SK-MEL-5 (cell line): ENCODE measurements at places on chromosomes 11 and 22.

DNA sequence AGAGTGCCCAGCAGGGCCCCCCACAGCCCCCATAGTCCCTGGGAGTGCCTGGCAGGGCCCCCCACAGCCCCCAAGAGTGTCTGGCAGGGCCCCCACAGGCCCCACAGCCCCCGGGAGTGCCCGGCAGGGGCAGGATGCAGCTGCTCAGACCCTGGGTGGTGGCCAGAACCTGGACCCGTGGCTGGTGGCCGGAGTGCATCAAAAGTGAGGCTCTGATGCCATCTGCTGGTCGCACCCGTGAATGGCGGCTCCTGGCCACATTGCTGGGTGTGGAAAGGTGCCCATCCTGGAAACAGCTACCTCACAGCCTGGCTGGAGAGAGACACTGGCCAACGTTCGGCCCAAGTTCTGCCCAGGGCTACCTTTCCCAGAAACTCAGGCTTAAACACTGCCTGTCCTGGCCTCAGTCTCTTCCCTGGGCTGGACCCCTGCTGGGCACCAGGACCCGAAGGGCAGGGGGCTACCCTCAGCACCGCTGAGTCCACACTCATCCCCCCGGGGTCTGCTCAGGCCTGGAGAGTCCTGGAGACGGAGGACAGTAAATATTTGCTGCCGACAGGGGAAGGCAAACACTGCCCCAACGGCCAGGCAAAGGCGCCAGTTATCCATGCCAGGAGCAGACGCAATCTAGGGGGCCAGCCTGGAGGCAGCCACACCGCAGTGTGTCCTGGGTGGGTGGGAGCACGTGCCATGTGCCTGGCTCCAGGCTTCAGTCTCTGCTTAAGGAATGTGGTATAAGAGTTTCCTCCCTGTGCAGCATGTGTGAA, 4.4 kb downstream of the INS start:
- peak; percentile 74 for DNase-seq

DNA sequence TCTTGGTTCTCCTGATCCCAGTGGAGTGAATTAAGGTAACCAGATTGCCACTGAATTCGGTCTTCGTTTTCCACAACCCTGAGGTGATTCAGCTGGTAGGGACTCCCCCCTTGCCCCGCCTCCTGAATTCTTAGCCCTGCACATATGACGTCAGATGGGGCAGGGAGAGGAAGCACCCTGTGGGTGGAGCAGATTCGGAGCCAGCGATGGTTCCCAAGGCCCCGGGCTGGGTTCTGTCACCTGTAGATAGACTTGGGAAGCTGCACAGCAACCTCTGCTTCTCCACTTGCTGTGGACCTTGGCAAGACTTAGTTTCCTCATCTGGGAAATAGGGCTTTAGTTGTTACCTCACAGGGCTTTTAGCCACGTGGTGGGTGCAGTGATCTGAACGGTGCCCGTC, 67.8 kb downstream of the CTTN start:
- DNase-seq, result peak; percentile 49

- DNase-seq, result no peak
Observed at GRCh38 chr11:125280646-125281045, 116.1 kb downstream of the PKNOX2 start.

- DNase-seq, result no peak
Observed at GRCh38 chr22:38238519-38239071, 34.2 kb downstream of the TMEM184B start.

DNA sequence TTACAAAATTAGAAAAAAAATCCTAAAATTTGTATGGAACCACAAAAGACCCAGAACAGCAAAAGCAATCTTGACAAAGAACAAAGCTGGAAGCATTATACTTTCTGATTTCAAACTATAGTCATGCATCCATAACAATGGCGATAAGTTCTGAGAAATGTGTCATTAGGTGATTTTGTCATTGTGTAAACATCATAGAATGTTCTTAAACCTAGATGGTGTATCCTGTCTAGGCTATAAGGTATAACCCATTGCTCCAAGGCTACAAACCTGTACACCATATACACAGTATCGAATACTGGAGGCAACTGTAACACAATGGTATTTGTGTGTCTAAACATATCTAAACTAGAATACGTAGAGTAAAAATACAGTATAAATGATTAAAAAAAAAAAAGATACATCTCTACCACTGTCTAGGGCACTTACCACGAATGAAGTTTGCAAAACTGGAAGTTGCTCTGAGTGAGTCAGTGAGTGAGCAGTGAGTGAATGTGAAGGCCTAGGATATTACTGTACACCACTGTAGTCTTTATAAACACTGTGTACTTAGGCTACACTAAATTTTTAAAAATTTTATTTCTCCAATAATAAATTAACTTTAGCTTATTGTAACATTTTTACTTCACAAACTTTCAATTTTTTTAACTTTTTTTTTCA, 18.1 kb upstream of the SC5D start:
- no peak for DNase-seq

- no peak for DNase-seq
Observed at GRCh38 chr11:117855186-117855845, 21.1 kb downstream of the FXYD6 start.

GRCh38 chr11:29844701-29845379, 172.0 kb downstream of the KCNA4 start:
- DNase-seq, result peak; percentile 11

DNA sequence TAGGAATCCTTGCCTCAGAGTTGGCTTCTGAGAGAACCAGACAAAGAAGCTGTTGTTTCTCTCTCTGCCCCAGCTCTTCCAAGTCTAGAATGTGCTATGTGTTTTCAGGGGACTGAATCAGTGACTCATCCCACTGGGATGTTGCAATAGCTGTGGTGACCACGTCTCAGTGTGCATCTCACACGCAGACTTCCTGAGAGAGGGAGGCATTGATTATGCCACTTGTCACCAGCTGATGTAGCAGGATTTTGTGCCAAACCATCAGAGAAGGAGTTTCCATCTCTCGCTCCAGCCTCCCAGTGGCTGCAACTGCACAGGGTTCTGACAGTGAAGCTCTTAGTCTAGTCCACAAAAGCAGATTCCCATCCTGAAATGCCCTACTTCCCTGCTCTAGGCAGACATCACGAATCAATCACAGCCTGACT, 455.8 kb downstream of the MIAT start:
- DNase-seq, result peak; percentile 98

- no peak for DNase-seq
Observed at GRCh38 chr11:130703489-130704190, 212.6 kb downstream of the SNX19 start.

- no peak for DNase-seq
Observed at GRCh38 chr11:85651118-85651517, 3.4 kb downstream of the TMEM126A start.

DNA sequence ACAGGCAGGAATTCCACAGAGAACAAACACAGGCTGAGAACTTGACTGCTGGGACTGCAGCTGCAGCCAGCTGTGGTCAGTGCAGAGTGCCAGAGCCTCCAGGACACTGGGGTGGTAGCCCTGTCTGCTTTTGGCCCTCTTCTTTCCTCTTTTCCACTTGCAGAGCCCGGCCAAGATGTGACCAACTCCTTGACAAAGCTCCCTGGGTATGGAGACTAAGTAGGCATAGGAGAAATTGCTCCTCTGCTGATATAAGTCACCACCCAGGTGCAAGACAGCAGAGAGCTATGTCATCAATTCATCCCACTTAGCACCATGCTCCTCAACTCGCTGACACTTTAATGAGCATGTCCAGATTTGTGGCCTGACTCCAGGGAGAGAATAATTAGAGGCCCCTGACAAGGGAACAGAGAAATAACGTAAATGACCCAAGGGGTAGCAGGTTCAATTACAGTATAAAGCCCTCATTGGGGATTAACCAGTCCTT, 369.4 kb upstream of the B3GAT1 start:
- no peak for DNase-seq

DNA sequence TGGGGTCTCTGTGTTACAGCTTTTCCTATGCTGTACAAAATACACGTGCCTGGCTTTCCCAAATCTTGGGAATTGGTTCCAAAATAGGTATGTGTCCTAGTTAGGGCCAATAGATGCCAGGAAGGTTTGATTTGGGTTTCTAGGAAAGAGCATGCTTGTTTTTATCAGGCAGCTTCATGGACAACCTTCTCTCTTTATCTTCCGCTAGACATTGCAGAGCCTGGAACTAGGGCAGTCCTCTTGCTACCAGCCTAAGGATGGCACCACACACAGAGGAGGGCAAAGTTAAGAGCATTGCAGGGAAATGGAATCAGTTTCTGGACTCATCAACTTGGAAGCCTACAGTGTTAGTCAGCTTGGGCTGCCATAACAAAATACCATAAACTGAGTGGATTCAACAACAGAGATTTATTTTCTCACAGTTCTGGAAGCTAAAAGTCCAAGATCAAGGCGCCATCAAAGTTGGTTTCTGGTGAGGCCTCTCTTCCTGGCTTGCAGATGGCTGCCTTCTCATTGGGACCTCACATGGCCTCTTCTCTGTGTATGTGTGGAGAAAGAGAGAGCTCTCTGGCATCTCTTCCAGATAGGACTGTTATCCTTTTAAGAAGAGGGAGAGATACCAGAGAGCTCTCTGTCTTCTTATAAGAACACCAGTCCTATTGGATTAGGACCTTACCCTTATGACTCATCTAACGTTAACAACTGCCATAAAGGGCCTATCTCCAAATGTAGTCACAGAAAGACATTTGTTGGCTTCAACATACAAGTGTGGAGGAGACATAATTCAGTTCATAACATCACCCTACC, 27.3 kb upstream of the CREB3L1 start:
- no peak for DNase-seq

GRCh38 chr11:75562836-75563484, 907 bp downstream of the SERPINH1 start:
- DNase-seq, result peak; percentile 44

GRCh38 chr11:102572554-102573220, 42.1 kb upstream of the MMP7 start:
- DNase-seq, result no peak

DNA sequence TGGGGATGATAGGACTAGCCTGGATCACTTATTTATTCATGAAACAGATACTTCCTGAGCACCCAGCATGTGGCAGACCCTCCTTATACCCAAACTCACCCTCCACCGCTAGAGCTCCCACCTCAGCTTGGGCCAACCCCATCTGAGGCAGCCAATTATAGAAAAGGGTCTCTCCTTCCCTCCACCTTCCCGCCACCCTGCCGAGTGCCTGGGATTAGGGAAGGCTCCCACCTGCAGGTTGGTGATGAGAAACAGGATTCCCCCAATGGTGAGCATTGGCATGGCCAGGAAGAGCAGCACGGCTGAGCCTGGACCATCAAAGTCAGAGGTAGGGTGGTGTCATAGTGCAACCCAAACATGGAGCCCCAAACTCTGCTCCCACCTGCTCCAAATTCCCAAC, 5.9 kb downstream of the SLC43A3 start:
- DNase-seq, result no peak

- DNase-seq, result no peak
Observed at GRCh38 chr11:119763071-119763728, 34.2 kb upstream of the NECTIN1 start.

GRCh38 chr11:44885065-44885810, 65.4 kb downstream of the TP53I11 start:
- DNase-seq, result no peak

DNA sequence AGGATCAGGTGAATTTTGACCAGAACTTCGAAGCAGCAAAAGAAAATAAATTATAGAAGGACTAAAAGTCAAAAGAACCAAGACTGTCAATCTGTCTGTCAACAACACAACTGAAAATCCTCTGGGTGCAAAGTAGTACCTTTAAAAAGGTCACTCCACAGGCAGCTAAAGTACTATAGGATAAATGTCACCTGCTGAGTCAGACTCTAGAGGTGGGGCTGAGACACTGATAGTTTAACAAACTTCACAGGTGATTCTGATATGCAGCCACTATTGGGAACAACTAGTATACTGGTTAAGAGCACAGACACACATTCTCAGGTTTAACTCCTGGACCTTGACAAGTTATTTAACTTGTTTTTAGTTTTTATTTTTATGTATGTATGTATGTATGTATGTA, 107.3 kb downstream of the FCHSD2 start:
- DNase-seq, result no peak

GRCh38 chr11:27406498-27407354, 43.7 kb upstream of the CCDC34 start:
- DNase-seq, result no peak

DNA sequence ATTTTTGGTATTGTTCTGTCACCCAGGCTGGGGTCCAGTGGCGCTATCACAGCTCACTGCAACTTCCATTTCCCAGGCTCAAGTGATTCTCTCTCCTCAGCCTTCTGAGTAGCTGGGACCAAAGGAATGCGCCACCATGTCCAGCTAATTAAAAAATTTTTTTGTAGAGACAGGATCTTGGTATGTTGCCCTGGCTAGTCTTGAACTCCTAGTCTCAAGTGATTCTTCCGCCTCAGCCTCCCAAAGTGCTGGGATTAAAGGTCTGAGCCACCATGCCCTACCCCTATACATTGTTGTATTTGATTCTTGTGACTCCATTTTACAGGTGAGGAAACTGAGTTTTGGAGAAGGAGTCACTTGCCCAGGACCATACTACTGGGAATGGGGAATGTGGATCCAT, 11.9 kb downstream of the KIAA1671 start:
- DNase-seq, result no peak

DNA sequence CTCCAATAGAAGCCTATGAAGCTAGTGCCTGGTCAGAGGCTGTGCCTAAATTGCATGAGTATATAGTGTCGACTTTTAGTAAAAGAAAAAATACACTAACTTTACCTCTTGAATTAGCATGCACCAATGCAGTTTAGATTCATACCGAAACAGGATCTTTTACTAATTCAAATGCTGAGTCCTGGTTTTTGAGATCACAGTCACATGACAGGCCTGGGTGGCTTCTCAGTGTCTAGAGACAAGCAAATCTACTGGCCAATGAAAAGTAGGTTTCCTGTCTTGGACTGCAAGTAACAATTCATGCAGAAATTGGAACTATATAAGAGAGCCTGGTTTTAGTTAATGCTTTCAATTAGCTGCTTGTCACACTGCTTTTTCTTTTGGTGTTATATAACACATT, 7.2 kb downstream of the ARHGEF12 start:
- DNase-seq, result no peak

DNA sequence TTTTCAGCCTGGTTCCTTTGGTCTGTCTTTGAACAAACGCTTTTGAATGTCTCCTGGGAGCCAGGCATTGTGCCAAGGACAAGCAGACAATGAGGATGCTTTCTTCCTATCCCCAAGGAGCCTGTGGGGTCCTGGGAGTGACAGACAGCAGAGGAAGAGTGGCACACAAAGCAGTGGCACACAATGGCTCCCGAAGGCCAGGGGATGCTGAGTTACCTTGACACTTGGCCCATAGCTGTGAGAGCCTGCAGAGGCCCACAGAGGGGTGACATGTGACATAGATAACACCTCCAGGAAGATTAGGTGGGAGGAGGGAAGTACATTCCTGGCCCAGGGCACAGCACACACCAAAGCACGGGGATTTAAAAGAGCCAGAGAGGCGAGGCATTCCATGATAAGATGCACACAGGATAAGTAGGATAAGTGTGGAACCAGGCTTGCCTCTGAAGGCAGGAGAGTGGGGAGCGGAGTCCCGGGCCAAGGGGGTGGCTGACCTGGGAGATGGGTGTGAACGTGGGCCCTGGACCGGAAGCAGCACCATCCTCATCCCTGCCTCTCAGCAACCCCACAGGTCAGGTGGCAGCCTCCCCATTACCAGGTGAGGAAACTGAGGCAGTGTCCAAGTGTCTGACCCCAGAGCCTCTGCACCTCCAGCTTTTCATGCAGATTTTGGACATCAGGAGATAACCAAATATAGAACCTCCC, 6.3 kb downstream of the UPB1 start:
- no peak for DNase-seq

- DNase-seq, result no peak
Observed at GRCh38 chr11:119584193-119585042, 144.6 kb downstream of the NECTIN1 start.
